OCI-M1 (cell line): ENCODE measurements at places on chromosomes 16 and 17.

DNA sequence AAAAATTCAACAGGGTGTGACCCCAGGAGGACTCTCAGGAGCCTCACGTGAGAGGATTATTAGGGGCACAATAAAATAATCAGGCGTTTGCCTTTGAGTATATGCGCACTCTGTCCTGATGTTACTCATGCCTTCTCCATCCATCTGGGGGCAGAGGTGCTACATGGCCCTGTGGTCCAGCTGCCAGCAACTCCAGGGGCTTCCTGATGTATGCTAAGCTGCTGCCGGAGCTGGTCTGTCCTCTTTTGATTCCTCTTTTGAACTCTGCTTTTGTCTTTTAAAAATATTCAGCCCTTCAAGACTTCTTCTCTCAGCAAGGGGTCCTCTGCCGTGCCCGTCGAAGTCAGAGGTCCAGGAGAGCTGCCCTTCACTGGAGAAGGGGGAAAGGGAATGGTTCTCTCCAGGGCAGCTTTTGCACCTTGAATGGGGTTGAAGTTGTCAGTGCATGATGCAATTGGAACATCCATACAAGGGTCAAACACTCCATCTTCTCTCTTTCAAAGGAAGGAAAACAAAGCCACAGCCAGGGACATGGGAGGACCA is 431.4 kb downstream of the SHISA9 start:
- no peak for DNase-seq

DNA sequence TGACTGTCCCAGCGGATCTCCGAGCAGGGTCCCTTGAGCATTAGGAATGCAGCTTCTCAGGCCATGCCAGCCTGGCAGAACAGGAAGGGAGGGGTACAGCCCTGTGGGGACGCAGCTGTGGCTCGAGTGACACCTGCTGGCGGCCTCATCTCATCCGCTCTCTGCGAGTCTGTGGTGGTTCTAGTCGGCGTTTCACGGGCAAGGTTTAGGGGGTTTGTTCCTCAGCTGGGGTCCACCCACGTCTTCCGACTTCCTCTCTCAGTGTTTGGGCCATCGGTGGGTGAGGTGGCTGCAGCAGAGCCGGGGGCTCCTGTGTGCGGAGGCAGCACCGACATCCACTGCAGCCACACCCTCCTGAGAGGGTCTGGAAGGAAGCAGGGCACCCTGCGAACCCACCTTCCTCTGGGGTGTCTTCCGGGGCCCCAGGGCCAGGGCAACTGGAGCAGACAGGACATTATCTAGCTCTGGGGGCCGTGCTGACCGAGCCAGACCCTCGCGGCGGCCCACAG is 33.3 kb downstream of the JPH3 start:
- peak; percentile 72 for DNase-seq

GRCh38 chr17:73560661-73561060 is 83.6 kb downstream of the SDK2 start:
- DNase-seq, result no peak

GRCh38 chr16:78437352-78437968 is 338.0 kb downstream of the WWOX start:
- peak; percentile 46 for DNase-seq

- no peak for DNase-seq
These were observed 13.3 kb upstream of the RBBP6 start for GRCh38 chr16:24525970-24526559.

GRCh38 chr17:57944908-57945307 is 10.3 kb downstream of the CUEDC1 start:
- DNase-seq, result no peak

DNA sequence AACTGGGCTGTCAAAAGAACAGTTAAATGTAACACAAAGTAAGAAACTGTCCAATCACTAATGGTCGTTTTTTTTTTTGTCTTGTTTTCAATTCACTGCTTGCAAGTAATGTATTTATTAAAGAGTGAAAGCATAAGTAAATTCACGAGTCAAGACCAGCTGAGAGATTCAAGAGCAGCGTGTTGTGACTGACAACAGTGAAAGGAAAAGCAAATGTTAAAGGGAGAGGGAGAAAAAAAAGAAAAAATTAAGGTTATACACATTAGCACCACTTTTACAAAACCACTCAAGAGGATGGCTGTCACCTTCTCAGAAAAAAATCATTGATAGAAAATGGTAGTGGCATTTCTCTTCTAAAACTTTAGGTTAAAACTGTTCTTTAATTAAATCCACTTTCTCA is 36.1 kb downstream of the GPATCH8 start:
- DNase-seq, result peak; percentile 31

- no peak for DNase-seq
These were observed 545.7 kb downstream of the NPIPA7 start for GRCh38 chr16:16924613-16925012.
